Stimulated activated CD4-positive, alpha-beta T cell treated with anti-CD3 and anti-CD28 coated beads, Interleukin-4, amount 100 ng/mL, for 24 hours (primary cell): ENCODE measurements at places on chromosomes 2 and 18.

- DNase-seq: no peak
These were observed 83.3 kb downstream of the LIMS1 start for GRCh38 chr2:108617617-108618016.

DNA sequence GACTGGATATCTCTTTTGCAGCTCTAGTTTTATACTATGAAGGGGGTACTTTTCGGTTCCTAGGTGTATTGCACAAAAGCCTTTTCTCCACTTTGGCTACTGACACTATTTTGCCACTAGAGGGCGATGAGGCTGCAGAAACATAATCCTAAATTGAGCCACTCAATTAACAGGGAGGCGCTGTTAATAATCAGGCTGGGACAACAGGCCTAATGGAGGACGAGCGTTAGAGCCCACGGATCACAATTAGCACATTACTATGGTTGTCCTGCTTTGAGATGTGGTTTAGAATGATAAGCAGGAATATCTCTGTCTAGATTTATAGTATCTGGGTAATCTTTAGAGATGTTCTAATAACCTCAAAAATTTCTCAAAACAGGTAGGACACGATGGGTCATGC, 62.2 kb upstream of the PMAIP1 start:
- DNase-seq: peak; percentile 57

DNA sequence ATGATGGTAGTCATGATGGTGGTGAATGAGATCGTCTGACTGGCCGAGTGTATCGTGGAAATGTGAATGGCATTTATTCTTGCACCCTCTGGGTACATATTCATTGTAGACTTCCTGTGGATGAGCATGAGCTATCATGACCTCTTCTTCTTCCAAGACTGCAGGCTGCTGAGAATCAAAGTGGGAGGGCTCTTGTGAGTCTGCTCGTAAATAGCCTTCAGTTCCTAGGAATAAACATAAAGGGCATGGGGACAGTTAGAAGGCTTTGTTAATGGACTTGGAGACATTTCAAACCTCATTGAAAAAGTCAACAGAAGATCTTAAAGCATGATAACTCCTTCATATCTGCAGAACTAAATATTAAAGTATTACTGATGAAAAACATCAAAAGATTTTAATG, 14.9 kb downstream of the SLC39A6 start:
- DNase-seq: no peak

GRCh38 chr2:68344031-68344430, 21.1 kb upstream of the PLEK start:
- DNase-seq: no peak

DNA sequence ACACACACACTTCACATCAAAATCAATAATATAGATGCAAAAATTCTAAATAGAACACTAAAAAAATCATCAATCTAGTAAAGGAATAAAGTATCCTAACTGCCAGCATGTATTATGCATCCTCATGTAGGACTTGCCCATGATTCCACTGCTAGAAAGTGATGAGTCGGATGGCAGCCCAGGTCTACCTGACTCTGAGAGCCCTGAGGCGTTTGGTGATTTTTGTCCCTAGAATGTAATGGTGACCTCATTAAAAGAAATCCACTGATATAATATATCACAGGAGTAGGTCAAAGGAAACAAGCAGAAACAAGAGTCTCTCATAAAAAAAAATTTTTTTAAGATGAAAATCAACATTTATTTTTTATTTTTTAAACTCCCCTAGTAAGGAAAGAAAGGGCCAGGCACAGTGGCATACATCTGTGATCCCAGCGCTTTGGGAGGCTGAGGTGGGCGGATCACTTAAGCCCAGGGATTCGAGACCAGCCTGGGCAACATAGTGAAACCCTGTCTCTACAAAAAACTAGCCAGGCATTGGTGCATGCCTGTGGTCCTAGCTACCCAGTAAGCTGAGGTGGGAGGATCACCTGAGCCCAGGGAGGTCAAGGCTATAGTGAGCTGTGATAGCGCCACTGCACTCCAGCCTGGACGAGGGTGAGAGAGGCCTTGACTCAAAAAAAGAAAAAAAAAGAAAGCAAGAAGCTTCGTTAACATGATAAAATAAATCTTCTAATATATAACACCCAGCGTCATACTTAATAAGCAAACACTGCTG, 24.4 kb upstream of the ACTG2 start:
- DNase-seq: no peak

DNA sequence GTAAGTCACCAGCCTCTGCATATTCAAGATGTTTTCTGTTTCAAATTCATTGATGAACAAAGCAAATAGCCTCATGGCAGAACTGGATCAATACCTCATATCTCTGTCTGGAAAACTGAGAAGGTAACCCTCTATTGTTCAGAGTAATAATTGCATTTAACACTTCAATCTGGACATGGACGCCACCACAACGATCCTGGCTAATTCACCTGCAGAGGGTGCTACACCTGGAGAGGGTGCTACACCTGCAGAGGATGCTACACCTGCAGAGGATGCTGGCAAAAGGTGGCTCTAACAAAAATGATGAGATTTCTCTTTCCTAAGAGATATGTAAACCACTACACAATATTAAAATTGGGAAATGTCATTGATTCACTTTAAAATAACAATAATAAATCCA, 183.1 kb upstream of the HNRNPA3 start:
- no peak for DNase-seq

DNA sequence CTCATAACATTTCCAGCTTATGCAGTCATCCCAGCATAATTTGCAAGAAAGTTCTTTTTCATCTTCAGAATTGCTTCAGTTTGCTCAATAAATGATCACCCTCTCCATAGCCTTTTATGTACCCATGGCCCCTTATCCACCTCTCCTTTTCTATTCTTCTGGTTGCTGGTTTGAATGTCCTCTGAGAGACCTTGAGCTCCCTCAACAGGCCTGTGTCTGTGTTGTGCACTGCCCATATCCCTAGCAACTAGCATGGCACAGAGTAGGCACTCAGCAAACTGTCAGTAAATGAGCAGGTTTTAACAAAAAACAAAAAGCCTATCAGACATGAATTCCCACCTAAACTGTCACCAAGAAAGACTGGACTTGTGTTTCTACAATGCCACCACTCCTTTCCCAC, 160.5 kb downstream of the AKAIN1 start:
- DNase-seq: no peak

GRCh38 chr2:237549643-237550415, 16.5 kb upstream of the PRLH start:
- DNase-seq: no peak

- DNase-seq: no peak
These were observed 218.1 kb upstream of the TNP1 start for GRCh38 chr2:217077831-217078407.

- DNase-seq: peak; percentile 29
These were observed 207.5 kb downstream of the SPP2 start for GRCh38 chr2:234257859-234258561.

DNA sequence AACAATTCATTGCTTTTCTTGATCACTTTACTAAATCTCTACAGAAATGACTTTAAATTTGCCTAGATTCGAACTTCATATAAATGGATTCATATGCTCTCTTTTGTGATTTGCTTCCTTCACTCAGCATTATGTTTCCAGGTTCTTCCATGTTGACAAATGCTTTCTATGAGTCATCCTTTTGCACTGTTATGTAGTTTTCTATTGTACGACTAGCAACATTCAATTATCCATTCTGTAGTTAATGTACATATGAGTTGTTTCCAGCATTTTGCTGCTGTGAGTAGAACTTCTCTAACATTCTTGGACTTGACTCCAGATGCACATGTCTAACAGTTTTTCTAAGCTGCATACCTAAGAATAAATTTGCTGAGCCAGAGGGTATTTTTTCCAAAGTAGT, 66.5 kb upstream of the NEUROD1 start:
- no peak for DNase-seq

- DNase-seq: no peak
These were observed 29.5 kb downstream of the OSBPL6 start for GRCh38 chr2:178223806-178224205.

DNA sequence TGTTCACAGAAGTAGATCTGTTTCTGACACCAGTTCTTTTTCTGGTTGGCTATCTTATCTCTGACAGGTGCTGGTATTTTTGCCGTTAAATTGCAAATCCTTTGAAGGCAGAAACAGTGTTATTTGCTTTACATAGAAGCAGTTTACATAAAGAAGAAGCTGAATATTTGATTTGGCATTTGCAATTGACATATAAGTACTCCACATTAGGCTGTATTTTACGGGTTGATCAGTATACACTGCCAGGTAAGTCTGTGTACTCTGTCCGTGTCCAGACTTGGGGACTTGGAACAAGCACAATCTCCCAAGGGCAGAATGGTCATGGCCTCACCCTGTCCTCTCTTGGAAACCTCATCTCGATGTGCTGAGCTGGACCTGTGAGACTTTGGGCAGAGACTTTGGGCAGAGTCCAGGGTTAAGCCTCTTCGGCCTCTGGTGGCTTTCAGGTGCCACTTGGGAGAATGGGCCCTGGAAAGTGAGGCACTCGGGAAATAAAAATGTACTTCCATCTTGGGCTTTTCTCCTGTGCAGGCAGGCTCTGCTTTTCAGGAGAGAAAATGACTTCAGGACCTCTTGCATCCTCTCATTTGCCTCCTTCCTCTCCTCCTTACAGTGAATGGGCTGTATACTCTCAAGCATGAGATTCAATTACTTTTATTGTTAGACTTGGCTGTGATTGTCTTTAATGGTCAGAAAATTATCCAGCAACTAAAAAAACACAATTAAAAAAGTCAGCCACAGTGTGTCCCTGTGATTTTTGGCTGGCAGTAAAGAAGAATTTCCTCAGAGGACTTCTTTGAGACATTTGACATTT, 108.5 kb downstream of the RAPGEF4 start:
- no peak for DNase-seq

DNA sequence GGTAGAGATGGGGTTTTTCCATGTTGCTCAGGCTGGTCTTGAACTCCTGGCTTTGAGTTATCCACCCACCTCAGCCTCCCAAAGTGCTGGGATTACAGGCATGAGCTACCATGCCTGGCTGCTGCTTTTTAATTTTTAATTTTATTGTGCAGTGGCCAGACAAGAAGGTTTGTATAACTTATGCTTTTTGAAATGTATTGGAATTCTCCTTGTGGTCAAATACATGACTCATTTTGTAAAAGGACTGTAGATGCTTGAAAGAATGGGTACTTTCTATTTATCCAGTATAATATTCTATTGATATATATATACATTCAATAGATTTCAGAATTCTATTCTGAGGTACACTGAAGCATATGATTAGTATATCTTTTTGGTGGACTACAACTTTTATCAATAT, 82.6 kb upstream of the ST3GAL5 start:
- no peak for DNase-seq

- DNase-seq: no peak
These were observed 72.3 kb downstream of the ACVR2A start for GRCh38 chr2:147917161-147917560.

- no peak for DNase-seq
These were observed 17.9 kb upstream of the ARHGEF4 start for GRCh38 chr2:130818809-130819208.

DNA sequence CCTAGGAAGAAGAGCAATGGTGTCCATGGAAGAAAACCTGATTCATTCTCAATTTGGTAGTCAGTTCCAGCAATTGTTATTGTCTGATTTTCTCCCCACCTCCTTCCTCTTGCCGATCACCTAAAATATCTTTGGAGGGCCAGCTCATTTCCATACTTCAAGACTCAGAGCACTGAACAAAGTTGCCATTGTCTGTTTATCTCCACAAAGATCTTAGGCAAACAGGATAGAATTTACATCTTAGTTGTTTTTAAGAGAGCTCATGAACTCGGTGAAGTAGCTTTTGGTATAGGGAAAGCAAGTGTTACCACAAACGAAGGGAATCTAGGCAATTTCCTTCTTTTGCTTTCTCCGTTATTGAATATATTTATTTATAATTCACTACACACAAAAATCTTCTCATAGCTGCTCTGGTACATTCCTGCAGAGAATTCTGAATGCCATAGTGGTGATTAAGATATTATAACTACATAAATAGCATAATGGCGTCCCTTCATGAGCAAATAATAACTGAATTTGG, 41.5 kb upstream of the CHST9 start:
- no peak for DNase-seq

- DNase-seq: no peak
These were observed 13.6 kb downstream of the SAG start for GRCh38 chr2:233321166-233321565.

DNA sequence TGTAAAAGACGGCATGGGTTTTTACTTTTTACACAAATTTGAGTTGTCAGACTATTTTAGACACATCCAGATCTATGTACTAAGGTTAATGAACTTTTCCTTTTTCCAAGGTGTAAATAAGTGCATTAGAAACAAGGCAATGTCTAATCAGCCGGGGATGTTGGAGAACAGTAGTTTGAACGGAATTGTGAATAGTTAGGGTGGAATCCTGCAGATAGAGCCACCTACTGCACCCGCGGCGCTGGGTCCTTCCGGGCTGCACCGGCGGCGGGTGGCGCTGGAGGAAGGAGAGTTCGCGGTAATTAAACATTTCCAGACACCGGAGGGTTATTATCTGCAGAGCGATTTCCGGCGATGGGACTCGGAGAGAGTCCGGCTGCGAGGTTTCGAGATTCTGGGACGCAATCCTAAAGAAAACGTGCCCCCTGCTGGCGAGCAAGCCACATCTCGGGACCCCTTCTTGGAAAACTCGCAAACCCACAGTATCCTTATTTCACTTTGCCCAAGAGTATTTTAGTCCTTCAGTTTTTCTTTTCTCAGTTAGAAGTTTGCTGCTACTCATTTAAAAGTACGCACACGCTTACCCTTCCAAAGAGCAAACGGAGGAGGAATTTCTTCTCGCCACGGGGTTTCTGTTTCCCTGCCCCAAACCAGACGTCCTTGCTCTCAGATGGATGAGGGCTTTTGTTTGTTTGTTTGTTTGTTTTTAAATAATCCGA, 4.5 kb upstream of the OSR1 start:
- peak; percentile 61 for DNase-seq

- no peak for DNase-seq
These were observed 61.3 kb downstream of the NEB start for GRCh38 chr2:151673016-151673415.

- no peak for DNase-seq
These were observed 69.1 kb upstream of the B3GNT7 start for GRCh38 chr2:231326404-231326803.

- no peak for DNase-seq
These were observed 170.4 kb downstream of the KCNE4 start for GRCh38 chr2:223222397-223222796.

- no peak for DNase-seq
These were observed 62.1 kb downstream of the RMDN2 start for GRCh38 chr2:37987098-37987775.
